ENCODE measurements at places on chromosomes 11 and 22. TPM values are rescaled to one million over a fixed set of nuclear protein-coding genes. Genes with fewer than 3 reads are reported as not detected.

KRTAP5-9 gene
- 0.76 TPM for total RNA-seq

TBX10 gene
- total RNA-seq: not detected

DKK3 gene
- 131 TPM for total RNA-seq

PLCB3 gene
- 36.2 TPM for total RNA-seq

Data from glutamatergic neuron (in vitro differentiated cells).